Panc1 (cell line): ENCODE measurements at places on chromosomes 12 and 14.

DNA sequence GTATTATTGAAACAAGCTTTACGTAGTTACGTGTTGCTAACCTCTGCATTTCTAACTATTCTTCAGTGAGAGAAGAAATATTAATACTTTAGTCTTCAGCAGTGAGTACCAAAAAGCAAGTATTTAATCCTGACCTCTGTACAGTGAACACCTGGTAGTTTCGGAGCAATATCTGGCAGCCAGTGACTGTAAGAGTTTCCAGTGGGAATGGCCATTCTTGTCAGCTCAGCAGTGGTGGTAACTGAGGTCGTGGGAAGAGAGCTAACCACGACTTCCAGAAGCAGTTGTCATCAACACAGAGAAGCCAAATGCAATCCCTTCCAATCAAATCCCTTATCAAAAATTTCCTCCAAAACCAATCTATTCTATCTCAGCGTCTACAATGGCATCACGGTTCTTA is 1500.2 kb upstream of the FLRT2 start:
- DNase-seq: no peak

DNA sequence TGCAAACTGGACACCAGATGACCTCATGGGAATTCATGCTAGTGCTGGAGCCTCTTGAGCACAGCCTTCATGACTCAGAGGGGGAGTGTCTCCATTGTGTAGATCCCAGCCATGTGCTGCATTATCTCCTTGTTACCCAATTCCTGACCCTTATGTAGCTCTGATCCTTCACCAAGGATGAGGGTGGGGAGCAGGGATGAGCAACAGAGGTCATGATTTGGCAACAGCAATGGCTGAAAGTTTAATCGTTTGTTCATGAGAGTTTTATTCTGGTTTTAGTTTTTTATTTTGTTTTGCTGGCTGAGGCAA is 9.5 kb upstream of the BDKRB1 start:
- DNase-seq: no peak

DNA sequence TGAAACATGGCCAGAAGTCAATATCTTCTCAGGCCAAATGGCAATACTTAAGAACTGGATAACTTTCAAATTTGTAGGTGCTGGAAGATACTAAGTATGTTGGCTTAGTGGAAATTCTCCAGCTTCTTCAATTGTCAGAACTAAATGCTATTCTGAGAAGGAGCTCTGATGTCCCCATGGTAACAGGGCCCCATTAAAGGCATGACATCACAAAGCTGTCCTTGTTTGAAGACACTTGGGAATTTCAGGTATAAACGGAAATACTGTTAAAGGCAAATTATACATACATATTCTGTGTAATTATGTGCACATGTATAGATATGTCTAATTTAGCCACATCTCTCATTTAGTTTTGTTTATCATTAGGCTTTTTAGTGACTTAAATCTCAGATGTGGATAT is 210.0 kb upstream of the SEL1L start:
- DNase-seq: no peak

GRCh38 chr12:117563706-117564105 is 202.3 kb upstream of the NOS1 start:
- no peak for DNase-seq

GRCh38 chr12:113149361-113150150 is at the start of gene CFAP73:
Gene CFAP73 (plus strand): TSS chr12:113149724. CDS start chr12:113149858, 134 bp downstream.
- no peak for DNase-seq

DNA sequence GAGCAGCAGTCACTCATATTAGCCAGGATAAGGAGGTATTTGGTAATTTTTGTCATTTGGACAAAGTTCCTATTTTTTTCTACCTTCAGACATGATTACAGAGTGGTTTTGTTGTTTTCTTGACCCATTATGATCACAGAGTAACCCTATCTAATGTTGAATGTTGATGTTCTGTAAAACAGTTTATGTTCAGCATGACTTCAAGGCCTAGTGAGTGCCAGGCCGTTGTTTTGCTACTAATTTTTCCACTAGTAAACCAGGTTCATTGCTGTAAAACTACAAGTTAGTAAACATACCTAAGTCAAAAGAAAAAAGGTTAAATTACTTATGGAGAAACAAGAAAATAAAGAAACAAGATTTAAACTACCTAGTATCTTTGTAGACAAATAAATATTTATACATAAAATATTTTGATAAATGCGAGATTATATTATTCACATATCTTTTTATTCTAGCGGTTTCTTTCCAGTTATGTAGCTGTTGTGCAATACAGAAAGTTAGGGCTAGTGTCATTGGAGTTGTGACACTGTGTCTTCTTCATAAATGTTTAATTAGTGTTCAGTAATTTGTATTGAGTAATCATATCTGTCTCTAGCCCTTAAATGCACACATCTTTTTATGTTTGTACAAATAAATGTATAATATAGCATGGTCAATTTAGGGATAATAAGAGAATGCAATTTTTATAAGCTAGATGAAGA is 16.5 kb downstream of the ETNK1 start:
- no peak for DNase-seq

- DNase-seq: no peak
Observed at GRCh38 chr14:32080001-32080510, 3.0 kb downstream of the ARHGAP5 start.

DNA sequence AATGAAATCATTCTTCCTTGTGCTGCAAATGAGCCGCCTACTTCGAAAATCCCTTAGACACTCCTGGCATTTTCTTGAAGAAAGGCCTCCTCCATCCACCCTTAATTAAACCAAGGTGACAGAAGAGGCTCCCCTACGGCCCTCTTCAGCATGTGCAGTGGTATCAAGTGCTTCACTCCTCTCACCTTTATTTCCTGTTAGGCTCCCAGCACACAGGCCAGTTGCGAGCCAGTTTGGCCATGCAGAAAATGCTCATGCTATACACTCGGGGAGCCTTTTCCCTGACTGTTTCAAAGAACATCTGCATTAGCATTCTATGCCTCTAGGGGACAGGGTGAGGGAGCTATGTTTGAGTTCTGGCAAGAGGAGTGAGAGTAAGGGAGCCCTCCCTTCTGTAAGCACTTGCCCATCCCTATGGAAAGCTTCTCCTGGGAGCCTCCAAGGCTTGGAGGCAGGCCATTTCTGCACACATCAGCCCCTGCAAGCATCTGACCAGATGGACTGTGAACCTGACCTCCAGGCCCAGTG is 291.5 kb downstream of the RPS29 start:
- DNase-seq: no peak

DNA sequence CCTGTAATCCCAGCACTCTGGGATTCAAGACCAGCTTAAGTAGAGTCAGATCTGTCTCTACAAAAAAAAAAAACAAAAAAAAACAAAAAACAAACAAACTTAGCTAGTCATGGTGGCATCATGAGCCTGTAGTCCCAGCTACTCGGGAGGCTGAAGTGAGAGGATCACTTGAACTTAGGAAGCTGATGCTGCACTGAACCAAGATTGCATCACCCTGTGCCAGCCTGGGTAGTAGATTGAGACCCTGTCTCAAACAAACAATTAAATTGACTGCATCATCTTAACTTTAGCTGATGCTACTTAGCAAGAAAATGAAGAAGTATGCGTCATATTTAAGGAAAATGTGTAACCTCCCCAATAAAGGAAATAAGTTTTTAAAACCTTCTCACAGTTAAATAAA is 136.6 kb upstream of the ATXN7L3B start:
- DNase-seq: no peak

DNA sequence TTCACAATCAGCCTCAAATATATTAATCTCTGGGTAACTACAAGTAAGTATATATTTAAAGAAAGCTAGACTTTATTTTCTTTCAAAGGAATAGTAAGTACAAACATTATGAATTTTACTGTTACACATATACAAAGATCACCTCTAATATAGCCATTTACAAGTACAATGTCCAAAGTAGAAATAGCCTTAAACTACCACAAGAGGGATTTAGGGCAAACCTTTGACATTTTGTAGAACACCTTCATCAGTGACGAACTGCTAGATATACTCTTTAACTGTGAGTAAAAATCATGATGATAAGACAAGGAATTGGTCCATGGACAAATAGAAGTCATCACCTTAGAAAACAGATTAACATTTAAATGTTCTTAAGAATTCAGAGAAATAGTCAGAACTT is 69.8 kb downstream of the CNTN1 start:
- DNase-seq: no peak

- peak; percentile 27 for DNase-seq
Observed at GRCh38 chr14:58639842-58640484, 2.2 kb downstream of the DACT1 start.

DNA sequence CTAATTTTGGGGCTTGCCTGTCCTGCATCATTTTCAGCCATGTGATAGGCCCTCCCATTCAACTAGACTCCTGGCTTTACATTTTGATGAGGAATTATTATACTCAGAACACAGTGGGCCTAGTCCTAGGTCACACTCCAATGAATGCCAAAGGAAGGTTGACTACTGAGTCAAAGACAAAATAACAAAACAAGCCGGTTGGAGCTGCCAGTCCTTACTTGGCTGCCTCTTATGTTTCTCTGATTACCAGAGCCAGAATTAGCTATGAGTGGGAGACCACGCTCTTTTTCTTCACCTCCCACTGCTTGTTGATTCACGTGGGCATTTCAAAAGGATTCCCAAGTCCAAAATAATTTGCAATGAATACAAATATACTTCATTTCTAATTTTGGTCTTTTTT is 78.1 kb upstream of the USP44 start:
- no peak for DNase-seq

GRCh38 chr12:102593134-102593533 is 112.8 kb upstream of the IGF1 start:
- no peak for DNase-seq

- DNase-seq: no peak
Observed at GRCh38 chr14:33987565-33988080, 36.7 kb upstream of the EGLN3 start.

DNA sequence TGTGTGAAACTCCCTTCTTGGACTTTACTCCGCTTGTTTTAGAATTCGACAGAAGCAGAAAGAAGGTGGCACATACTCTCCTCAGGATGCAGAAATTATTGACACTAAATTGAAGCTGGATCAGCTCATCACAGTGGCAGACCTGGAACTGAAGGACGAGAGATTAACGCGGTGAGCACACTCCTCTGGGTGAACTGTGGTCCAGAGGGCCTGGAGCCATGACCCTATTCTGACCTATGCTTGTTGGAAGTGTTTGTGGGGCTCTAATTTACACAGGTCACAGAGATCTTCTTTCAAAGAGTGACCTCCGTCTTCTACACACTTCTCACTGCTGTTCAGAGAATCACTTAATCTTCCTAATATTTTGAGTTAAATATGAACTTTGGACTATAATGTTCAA is 72.5 kb upstream of the MYF6 start:
- no peak for DNase-seq

- DNase-seq: no peak
Observed at GRCh38 chr12:44460261-44460660, 415.9 kb downstream of the NELL2 start.
